T1000 (cell line): ENCODE measurements at places on chromosomes 2 and 18.

- no peak for DNase-seq
These were observed 10.0 kb upstream of the STPG4 start for GRCh38 chr2:47165001-47165555.

DNA sequence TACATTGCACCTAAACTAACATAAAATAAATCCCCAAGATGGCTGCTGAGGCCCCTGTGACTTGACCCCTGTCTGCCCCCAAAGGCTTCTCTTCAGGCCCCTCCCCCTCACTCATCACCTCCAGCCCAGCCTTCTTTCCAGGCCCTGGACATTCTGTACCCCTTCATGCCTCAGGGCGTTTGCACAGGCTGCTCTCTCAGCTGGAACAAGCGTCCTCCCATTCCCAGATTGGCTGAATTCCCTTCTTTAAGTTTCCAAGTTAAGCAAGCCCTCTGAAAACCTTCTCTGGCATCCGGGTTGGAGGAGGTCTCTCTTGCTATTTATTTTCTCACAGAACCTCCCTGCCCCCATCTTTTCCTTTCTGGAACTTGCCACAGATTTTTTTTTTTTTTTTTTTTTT is 165.2 kb upstream of the BCL2L11 start:
- DNase-seq, result no peak

GRCh38 chr2:151827564-151828142 is 568 bp downstream of the ARL5A start:
- no peak for DNase-seq

- no peak for DNase-seq
These were observed 30.2 kb downstream of the RNMT start for GRCh38 chr18:13756671-13757070.

DNA sequence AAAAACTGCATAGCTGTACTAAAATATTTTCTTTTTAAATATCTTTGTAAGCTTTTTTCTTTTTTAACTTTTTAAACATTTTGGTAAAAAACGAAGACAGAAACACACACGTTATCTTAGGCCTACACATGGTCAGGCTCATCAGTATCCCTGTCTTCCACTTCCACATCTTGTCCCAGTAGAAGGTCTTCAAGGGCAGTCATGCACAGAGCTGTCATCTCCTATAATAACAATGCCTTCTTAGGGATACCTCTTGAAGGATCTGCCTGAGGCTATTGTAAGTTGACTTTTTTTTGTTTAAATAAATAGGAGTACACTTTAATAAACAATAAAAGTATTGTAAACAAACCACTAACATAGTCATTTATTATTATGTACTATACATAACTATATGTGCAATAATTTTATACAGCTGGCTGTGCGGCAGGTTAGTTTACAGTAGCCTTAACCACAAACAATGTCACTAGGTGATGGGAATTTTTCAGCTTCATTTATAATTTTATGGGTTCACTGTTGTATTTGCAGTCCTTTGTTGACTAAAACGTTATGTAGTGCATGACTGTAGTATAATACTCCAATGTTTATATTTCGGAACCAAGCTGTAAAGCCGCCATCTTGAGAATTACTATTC is 124.4 kb downstream of the MAP4K4 start:
- no peak for DNase-seq

DNA sequence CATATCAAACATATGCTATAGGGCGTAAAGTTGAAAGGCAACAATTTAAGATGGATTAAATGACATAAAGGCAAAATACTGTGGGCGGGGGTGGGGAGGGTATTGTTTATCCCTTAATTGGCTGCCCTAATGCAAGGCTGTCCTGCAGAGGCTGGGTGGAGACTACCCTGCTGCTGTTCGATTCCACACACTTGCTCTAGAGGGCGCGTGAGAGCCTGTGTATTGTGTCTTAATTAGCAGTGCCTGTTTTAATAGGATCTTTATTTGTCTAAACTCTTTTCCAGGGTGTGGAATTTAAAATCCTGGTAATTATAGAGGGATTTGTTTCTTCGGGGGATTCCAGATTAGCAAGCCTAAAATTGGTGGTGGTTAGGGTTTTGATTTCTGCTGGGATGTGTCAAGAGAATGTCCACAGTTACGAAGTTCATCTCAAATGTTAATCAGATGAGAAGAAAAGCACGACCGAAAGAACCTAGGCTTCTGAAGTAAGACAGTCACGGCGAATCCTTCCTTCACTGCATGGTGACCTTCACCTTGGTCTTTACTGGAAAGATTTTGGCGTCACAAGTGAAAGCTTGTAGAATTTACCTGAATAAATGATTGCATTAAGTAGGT is 103.5 kb upstream of the MAP3K20 start:
- peak; percentile 6 for DNase-seq

DNA sequence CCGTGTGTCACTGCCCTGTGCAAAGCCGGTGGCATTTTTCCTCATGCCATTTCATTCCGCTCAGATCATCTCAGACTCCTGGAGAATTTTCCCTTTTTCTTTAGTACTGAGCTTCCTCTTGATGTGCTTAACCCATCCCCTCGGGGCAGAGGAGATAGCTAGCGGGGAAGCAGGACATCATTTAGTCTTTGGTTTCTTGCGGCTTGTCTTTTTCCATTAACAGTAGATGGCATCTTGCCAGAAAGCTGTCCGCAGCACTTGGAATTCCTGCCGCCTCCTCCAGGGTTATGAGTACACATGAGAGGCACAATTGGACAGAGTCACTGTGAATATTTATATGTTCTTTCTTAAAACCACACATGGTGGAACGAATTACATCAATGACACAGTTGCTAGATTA is 226.6 kb downstream of the ALPK2 start:
- DNase-seq, result peak; percentile 14

GRCh38 chr2:239290618-239291474 is 110.0 kb downstream of the HDAC4 start:
- DNase-seq, result no peak

GRCh38 chr18:9321017-9321452 is 13.5 kb upstream of the TWSG1 start:
- DNase-seq, result no peak

- DNase-seq, result no peak
These were observed 3.3 kb upstream of the PER2 start for GRCh38 chr2:238291550-238292281.

GRCh38 chr2:113291191-113291590 is 12.5 kb upstream of the PAX8 start:
- DNase-seq, result no peak

DNA sequence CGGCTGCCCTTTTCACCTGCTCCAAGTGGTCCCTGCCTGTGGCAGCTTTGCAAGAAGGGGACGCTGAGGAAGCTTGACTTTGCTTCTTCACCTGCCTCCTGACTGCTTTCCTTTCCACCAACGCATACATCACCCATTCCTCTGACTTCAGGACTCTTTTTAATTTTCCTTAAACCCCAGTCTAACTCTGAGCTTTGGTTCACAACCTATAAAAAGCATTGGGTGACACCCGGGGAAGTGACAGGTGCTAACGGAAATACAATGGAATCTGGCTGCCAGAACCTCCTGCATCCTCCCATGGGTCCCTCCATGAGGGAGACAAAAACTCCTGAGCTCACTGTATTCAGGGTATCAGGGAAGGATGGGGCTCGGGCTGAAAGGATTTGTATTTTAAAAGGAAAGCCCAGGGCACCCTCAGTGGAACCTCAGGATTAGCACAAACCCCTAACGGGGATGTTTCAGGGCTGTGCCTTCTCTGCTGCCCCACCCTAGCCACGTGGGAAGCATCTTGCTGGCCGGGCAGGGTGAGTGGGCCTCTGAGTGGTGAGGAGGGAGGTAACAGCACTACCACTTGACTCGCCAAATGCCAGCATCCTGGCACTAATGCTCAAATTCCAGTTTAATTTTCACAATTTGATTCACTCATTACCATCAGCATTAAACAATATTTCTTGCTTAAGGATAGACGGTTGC is 284.8 kb downstream of the CELF4 start:
- no peak for DNase-seq

DNA sequence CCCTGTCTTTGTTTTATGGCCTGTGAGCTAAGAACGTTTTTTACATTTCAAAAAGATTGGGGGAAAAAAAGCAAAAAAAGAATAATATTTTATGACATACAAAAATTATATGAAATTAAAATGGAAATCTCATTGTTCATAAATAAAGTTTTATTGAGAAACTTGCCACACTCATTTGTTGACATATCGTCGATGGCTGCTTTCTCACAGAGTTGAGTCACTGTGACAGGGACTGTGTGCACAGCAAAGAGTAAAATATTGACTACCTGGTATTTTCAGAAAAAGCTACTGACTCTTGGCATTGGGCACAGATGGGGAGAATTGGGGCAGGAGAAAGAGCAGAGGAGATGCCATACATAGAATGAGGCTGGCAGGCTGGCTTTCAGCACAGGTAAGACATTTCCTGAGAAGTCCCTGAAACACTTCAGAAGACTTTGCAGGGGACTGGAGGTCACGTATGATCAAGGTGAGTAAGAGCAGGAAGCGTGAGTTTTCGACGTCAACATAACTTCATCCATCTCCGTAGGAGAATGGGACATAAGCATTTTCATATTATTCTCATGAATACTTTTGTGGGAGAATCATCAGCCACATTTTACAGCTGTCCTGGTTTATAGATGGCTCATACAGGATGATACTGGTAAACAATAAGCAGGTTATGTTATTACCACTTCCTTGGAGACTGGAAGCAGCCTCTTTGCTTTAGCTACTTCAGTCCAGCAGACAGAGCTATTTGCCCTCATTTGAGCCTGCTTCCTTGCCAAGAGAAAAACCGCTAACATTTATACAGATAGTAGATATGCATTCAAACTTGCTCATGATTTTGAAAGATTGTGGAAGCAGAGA is 32.5 kb upstream of the PUM2 start:
- no peak for DNase-seq

DNA sequence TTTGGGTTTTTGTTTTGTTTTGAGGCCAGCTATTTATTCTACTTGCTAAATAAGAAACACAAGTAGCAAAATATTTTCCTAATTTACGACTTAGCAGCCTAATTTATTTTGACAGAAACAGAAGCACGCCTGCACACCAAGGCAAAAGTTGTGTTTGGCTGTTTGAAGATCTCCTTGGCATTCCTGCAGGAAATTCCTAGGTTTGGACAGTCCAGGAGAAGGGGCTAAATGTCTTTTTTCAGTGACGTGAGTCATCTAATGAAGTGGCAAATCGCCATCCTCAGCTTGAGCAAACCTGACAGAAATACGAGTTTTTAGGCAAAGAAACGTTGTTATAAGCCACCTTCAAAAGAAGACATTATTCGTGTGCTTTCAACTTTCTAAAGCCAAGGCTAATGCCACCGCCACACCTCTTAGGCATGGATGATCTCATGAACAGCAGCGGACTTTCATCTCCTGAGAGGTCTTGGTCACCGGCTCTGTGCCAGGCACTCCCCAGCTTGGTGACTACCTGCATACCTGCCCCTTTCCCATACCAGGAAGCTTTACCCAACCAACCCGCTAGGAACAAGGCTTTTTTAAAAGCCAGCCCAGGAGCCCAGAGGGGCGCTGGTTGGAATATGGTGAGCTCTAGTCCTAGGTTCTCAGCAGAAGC is 30.9 kb downstream of the STK39 start:
- DNase-seq, result no peak

GRCh38 chr18:56000041-56000440 is 412.0 kb upstream of the TCF4 start:
- no peak for DNase-seq

GRCh38 chr2:110197452-110197851 is 7.4 kb downstream of the NPHP1 start:
- DNase-seq, result no peak

GRCh38 chr2:215751200-215751910 is 262.0 kb downstream of the MREG start:
- DNase-seq, result no peak

- no peak for DNase-seq
These were observed 493.1 kb downstream of the CPS1 start for GRCh38 chr2:211049321-211050018.

DNA sequence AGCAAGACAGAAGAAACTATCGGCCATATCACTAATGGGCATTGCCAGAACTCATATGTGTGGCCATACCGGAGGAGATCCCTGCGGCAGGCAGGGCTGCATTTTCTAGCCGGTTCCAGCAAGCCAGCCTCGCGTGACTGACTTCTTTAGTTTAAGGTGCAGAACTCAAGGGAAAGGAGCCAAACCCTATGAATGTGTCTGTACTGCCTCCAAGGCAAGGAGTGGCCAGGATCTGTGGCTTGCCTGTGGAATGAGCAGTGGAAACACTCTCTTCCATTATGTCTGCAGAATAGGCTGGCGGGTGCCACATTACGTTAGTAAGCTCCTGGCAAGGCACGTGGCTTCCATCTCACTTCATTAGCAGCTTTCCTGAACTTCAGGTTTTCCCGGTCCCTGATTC is 137.6 kb downstream of the ATL2 start:
- DNase-seq, result no peak

GRCh38 chr2:54226260-54226659 is 29.8 kb downstream of the TSPYL6 start:
- DNase-seq, result no peak

DNA sequence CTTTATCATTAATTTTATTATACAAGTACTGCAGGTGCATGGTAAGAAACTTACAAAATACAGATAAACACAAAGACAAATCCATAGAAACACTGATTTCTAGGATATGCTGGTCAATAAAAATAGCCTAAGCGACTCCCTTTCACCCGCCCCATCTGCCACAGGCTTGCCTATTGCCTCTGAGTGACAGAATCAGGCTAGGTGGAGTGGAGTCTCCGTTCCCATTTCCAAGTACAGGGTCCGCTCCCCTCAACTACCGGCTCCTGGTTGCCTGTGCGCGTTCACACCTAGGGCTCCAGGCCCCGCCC is 201 bp upstream of the TRAPPC12 start:
- no peak for DNase-seq

- no peak for DNase-seq
These were observed 15.6 kb downstream of the TPGS2 start for GRCh38 chr18:36813101-36813775.

DNA sequence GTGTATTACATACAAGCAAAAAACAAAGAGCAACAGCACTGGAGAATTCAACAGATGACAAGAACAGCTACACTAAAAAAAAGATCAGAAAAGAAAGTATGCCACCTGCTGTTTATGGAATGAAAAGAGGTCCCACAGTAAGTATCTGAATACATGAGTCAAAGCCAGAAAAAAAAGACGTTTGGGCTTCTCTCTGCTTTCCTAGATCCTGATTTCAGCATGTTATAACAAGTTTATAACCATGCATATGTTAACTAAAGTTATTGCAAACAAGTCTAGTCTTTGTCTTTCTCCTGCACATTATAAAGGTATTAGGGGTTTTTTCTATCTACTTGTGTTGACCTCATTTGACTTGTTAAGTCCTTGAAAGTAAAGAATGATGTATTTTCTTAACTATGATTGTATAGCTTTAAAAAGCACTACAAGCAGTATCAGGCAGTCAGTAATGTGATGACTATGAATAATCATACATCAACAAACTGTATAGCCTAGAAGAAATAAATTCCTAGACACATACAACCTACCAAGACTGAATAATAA is 108.5 kb upstream of the COL5A2 start:
- DNase-seq, result no peak

DNA sequence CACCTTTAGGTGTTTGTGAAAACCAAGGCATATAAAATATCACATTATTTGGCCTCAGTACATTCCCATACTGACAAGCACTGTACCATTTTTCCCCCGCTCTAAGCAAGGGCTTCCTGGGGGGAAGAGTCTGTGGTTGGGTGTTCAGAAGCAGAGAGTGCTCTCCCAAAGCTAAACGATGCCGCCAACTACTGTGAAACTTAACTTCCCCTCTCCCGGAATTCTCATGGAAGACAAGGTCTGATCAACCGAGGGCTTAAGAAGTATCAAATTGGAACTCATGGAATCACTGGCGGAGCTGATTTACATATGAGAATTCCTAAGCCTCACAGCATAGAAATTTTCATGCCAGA is 433 bp upstream of the MFF start:
- no peak for DNase-seq
